CD14-positive monocyte (primary cell): ENCODE measurements at places on chromosomes 2 and 18.

DNA sequence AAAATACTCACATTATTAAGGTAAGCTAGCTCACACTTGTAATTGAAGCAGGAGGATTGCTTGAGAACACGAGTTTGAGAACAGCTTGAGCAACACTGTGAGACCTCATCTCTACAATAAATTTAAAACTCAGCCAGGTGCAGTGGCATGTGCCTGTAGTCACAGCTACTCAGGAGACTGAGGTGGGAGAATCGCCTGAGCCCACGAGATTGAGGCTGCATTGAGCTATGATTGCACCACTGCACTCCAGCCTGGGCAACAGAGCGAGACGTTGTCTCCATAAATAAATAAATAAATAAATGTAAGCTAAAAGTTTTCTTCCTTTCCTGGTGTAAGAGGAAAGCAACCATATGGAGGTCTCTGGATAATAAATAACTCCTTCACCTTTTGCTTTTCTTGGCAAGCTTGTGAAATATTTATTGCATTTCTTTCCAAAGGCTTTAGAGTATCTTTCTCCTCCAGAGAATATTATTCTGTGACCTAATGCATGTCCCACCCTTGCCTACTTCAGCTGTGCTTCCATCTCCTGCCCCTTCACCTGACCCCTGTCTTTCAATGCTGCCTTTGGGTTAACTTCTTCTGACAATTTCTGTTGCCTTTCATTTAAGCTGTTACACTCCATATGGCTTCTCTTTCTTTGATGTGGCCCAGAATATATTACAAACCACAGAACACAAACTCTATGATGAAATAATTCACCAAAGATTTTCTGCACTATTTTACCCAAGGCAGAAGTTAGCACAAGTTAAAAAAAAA is 280.7 kb upstream of the RND3 start:
- DNase-seq = no peak

DNA sequence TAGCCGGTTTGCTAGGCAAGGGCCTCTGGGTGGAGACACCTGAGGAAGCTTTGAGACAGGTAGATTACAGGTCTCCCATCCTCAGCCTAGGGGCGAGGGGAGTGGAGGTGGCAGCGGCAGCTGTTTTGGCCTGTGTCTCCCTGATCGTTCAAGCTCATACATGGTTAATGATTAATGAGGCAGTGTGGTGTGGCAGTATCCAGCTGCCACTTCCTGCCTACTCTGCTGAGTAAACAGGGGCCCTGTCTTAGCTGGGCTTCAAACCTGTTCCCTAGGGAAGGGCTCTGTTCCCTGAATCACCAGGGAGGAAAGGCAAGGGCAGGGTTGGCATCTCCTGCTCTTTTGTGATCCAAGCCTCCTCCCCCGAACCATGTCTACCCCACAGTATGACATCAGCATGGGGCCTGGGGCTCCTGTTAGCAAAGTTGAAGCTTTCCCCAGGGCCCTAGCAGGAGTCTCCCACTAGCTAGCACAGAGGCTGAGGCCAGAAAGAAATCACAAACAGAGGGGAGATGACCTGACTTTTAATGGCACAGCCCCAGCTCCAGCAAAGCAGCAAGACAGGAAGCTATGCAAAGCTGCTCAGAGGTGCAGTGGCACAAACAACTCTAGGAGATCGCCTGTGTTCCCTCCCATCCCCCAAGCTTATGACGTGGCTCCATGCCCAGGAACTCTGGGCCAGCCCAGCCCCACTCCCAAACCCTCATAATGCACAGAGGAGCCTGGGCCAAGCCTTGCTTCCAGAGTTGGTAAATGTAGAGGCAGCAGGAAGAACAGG is 3.7 kb upstream of the TUBA4B start:
- peak; percentile 51 for DNase-seq

- no peak for DNase-seq
Observed at GRCh38 chr18:64419156-64419555, 270.3 kb upstream of the LINC00305 start.

DNA sequence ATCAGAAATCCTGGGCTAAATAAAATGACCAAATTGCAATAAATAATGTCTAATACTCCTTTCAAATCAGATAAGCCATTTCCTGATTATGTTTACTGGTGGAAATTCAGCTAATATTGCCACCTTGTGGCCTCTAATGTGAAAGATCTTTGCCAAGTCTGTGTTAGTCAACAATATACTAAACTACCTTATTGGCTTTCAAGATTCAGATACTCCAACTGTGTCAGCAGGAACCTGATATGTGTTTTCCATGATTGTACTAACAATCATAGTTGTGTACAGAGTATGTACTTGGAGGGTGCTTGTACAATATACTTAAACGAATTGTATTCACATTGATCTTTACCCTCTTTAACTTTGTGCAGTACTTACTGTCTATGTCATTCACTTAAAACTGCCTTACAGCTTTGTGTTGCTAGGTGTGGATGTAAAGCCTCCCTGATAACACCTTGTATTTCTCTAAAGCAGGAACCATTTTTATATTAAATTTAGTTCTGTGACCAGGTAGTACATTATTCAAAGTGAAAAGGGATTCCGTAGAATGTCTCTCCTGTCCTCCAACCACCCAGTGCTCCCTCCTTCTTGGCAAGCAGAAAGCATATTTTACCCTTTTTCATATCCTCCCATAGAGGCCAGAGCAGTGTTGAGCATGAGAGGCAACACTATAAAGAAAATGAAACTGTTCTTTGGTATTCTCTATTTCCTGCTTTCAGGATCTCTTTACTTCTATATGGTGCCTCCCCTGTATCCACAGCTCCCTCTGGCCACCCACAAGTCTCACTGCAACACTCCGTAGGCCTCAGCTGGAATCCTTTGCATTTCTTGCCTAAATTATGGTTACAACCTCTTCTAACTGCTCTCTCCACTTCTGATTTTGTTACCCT is 75.2 kb upstream of the C2orf15 start:
- peak; percentile 39 for DNase-seq

GRCh38 chr2:41922177-41922576 is 125.6 kb upstream of the PKDCC start:
- peak; percentile 22 for DNase-seq

- DNase-seq = no peak
Observed at GRCh38 chr2:64371727-64372126, 82.2 kb upstream of the LGALSL start.

DNA sequence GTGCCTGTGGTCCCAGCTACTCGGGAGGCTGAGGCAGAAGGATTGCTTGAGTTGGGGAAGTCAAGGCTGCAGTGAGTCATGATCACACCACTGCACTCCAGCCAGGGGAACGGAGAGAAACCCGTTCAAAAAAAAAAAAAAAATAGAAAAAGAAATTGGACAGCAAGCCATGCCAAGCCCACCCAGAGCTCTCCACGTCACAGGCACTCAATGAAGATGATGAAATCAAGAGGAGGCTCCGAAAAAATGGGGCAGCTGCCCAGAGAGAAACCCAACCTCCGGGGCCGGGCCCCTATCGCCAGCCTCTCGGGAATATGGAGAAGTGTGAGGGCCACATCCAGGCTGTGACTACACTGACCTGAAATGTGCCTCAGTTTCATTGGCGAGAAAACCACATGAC is 40.0 kb downstream of the BIN1 start:
- peak; percentile 95 for DNase-seq

- peak; percentile 35 for DNase-seq
Observed at GRCh38 chr2:236568922-236569572, 578 bp upstream of the ACKR3 start.

DNA sequence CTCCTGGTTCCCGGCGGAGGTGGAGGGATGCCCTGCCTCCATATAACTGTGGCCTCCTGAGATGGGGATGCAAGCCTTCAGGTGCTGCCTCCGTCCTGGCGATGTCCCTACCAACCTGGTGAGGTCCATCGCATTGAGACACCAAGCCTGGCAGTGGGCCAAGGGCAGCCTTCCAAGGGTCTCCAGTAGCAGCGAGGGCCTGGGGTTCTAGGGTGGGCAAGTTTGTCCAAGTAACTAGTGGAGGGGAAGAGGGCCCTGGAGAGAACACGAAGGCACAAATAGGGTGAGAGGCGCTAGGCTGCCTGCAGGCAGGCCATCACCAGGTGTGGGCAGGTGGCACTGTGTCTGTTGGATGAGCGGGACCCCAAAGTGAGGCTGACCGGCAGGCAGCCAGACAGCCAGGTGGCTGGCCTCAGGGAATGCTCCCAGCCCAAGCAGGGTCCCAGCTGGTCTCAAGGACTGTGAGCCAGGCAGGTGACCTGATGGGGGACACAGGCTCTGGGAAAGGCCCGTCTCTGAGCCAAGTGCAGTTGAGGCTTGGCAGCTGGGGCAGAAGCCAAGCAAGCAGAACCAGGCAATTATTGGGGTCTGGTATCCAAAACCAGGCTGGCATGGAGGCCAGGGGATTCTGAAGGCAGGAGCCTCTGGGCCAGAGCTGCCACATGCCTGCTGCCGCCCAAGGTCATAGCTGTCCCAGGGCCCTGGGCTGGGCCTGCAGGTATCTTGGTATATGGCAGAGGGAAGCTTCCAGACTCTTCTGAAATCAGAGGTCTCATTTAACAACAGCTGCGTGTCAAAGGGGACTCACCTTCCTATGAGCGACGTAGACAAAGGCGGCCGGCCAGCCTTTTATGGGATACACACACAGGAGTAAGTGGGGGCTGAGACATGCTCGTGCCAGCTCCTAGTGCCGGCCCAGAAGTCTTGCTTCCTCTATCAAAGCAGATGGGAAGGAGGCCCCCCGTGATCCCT is 23.4 kb downstream of the RAMP1 start:
- DNase-seq = no peak

DNA sequence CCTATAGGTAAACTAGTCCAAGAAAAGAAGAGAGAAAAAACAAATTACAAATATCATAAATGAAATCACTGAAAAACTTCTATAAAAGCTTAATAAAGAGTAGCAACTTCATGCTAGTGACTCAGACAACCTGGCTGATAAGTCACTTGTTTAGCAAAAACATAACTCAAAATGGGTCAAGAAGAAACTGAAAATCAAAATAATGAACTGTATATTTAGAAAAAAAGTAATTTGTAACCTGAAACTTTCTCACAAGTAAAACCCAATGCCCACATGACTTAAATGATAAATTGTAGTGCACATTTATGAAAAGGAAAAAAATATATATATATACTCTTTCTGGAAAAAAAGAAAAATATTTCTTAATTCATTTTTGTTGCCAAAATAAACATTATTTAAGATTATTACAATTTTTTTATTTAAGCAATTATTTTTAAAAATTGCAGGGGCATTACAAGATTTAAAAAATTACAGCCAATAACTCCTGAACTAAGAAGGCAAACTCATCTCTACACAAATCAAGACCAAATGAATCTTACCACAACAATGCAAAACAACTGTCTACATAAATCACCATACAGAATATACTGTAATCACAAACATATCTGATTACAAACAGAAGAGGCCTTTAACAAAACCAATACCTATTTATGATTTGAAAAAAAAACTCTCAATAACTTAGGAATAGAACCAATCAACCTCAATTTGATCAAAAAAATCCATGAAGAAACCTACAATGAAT is 406.3 kb downstream of the CDH7 start:
- DNase-seq = no peak
